Fibroblast of villous mesenchyme (primary cell): ENCODE measurements at places on chromosomes 2 and 18. TPM values are rescaled to one million over a fixed set of nuclear protein-coding genes. Genes with fewer than 3 reads are reported as not detected.

Gene ZNF24
- total RNA-seq: 23.8 and 41.0 TPM in 2 replicates

Gene CAPN14
- total RNA-seq: under 0.01 TPM in 2 replicates

Gene PKDCC
- 8.2 and 31.2 TPM in 2 replicates for total RNA-seq

Gene CD226
- 0.97 and 2.6 TPM in 2 replicates for total RNA-seq

Gene MATN3
- total RNA-seq: 3.0 and 3.9 TPM in 2 replicates

Gene SIX3
- total RNA-seq: not detected in 2 replicates

Gene WBP1
- 45.4 and 50.5 TPM in 2 replicates for total RNA-seq

Gene MYCN
- under 0.01 and 0.32 TPM in 2 replicates for total RNA-seq

Gene LRRTM1
- not detected in 2 replicates for total RNA-seq

Gene IL1F10
- not detected in 2 replicates for total RNA-seq

Gene ATIC
- 20.3 and 27.4 TPM in 2 replicates for total RNA-seq

Gene HRH4
- total RNA-seq: under 0.01 TPM in 1 of 2 replicates, not detected in the other

Gene ADD2
- not detected in 2 replicates for total RNA-seq

Gene CCDC85A
- total RNA-seq: 2.3 and 5.2 TPM in 2 replicates

Gene DNAH6
- total RNA-seq: under 0.01 TPM in 2 replicates

Gene MAP3K19
- total RNA-seq: not detected in 2 replicates

Gene PAX8
- total RNA-seq: 1.3 and 1.9 TPM in 2 replicates

Gene KRCC1
- 18.0 and 36.3 TPM in 2 replicates for total RNA-seq

Gene IL37
- total RNA-seq: 0.32 TPM in 1 of 2 replicates, not detected in the other

Gene WNT10A
- total RNA-seq: not detected in 2 replicates

Gene DSG1
- total RNA-seq: not detected in 2 replicates

Gene CMPK2
- 1.7 and 1.9 TPM in 2 replicates for total RNA-seq

Gene ITGA6
- total RNA-seq: 58.0 and 131 TPM in 2 replicates

Gene AMER3
- not detected in 2 replicates for total RNA-seq

Gene CFAP221
- not detected in 2 replicates for total RNA-seq

Gene SPDYA
- total RNA-seq: 0.97 and 1.3 TPM in 2 replicates
